ENCODE measurements at places on chromosomes 6 and 20.

GRCh38 chr6:84521511-84521910 is 242.9 kb downstream of the TBX18 start:
- DNase-seq = peak; percentile 19

DNA sequence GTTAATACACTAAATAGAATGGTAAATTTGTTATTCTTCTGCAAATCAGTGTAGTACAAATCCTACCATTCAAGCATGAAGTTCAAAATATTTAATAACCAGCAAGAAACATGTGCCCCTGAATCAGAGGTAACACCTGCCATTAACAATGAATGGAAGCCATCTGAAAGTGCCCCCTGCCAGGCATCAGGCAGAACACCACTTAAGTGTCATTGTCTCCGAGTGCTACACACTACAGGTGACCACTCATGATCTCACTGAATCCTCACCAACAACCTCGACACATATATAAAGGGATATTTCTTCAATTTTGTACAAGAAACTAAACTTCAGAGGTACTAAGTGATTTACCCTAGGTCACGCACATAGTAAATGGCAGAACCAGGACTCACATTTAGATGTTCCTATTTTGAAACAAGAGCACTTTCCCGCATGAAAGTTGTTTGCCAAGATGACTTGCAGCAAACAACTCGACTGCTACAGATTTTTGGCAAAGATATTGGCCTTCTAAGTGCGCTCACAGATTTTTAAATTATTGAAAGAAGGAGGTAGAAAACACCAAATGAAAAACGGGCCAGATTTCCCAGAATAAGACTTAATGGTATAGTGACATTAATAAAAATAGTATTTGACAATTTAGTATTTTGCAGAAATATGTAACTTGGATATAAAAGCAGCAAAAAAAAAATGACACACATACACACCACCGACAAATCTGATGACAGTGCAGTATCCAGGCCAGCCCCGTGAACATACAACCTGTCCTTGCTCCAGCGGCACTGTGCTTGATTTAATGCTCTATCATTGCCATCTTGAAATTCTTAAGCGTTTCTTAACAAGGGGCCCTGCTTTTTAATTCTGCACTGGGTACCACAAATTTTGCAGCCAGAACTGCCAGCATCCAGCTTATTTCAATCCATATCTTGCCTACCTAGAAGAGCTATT is 274.5 kb downstream of the ALDH8A1 start:
- DNase-seq = no peak

- DNase-seq = no peak
Observed at GRCh38 chr20:46558511-46558959, 8.1 kb upstream of the OCSTAMP start.

DNA sequence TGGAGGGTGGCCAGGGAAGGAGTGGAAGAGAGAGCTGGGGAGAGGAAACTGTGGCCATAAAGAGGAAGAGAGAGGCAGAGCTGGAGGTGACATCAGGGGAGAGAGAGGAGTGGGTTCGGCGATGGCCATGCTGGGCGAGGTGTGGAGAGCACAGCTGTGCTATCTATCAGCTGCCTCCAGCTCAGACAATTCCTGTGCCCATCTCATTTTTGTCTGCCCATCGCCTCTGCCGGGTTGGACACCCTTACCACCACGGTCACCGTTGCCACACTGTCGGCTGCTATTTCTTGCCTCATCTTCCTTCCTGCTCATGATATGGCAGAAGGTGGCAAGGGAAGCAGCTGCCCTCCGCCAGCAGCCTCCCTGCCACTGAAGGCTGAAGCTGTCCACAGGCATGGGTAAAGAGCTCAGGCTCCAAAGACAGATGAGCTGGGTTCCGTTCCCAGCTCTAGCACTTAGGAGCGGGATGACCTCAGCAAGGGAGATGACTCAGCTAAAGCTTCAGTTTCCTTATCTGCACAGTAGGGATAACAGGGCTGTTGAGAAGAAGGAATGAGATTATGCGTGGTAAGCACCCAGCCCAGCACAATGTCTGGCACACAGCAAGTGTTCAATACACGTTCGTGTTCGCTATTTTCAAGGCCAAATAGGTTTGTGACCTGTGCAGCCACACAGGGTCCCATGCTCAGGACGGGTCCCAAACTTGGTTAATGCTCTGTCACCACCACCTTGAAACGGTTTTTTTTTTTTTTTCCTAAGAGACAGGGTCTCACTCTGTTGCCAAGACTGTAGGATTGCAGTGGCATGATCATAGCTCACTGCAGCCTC is 21.9 kb upstream of the TAF8 start:
- DNase-seq = no peak

DNA sequence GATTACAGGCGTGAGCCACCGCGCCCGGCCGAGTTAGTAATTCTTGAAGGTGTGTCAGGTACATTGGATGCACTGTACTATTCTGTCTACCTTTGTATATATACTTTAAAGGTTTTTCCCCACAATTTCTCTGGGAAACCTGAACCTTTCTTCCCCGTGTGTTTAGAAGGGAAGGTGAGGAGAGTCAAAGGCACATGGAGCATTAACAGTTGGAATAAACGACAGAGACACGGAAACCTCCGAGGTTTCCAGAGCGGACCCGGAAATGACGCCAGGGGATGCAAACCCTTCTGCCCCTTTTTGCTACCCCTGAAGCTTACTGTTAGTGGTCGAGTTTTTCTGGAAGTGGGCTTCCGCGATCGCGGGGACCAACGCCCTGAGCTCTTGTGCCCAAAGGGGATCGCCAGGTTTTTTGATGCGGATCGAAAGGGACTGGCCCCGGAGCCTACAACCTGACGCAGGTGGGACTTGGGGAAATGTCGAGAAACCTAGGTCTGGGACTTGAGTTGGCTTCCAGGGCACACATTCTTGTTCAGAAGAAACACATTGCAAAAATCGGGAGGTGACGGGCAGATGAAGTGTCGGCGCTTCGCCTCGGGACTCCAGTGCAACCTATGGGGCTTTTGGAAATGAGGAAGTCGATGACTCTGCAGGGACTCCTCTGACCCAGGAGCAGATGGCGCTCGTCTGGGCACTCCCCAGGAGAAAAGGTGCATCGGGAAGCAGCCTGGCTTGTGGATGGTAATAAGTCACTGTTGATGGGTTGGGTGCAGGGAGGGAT is 218.2 kb downstream of the OR2B2 start:
- DNase-seq = peak; percentile 68

DNA sequence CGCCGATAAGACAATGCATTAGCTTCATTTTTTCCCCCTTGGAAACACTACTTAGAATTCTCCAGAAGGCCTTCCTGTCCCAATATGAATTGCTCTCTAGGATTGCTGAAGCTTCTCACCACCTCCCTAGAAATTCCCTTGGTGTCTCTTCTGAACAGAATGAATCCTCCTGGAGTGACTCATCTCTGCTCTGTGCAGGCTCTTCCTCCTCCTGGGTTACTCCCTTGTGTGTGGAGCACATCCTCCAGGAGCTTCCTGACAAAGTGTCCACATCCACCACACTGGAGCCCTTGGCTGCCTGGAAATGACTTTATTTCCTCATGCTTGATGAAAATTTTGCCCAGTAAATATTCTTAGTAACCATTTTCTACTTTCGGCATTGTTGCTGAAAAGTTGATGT is 54.4 kb downstream of the DTNBP1 start:
- DNase-seq = no peak

All from left kidney (tissue), 8 donors.